ENCODE measurements at places on chromosomes 4 and X.

DNA sequence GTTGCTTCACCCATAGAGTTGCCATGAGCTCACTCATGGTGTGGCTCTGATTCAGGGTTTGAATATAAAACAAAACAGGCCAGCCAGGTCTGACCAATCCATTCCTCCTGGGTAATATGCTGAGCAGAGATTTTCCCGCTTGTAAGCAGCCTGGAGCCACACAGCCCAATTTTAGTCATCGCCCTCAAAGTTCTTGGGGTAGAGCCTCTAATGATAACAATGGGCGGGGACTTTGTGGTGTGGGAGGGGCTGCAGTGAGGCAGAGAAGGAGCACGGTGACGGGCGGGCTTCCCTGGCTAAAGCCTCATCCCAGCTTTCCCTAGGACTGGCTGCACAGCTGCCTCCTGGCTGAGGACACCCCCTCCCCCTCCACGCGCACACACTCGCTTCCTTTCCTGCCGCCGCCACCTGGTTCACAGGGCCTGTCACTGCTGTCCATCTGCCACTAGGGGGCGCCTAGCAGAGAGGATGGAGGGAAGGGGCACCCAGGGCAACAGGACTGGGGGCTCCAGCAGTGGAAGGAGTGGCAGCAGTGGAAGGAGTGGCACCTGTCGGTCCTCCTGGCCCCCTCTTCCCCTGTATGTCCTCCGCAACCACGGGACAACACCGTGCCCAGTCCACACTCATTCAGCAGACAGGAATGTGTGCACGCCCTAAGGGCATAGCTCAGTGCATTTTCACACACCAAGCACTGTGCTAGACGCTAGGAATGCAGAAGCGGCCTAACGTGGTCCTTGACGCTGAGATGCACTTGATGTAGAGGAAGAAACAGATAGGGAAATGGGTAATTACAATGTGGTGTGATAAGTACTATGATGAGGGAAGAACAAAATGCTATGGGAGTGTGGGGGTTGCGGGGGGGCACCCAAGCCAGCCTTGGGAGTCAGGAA, 26.8 kb downstream of the PRPS1 start:
- no peak for DNase-seq

- no peak for DNase-seq
Measured at GRCh38 chr4:185742766-185743165, 69.2 kb downstream of the SORBS2 start.

GRCh38 chrX:72358313-72358712, 52.6 kb upstream of the CITED1 start:
- DNase-seq, result peak; percentile 57

- DNase-seq, result no peak
Measured at GRCh38 chrX:10242026-10242425, 85.3 kb downstream of the CLCN4 start.

- DNase-seq, result no peak
Measured at GRCh38 chr4:7351014-7351413, 83.7 kb downstream of the PSAPL1 start.

- no peak for DNase-seq
Measured at GRCh38 chr4:180558427-180558826, 1684.8 kb upstream of the TENM3 start.

DNA sequence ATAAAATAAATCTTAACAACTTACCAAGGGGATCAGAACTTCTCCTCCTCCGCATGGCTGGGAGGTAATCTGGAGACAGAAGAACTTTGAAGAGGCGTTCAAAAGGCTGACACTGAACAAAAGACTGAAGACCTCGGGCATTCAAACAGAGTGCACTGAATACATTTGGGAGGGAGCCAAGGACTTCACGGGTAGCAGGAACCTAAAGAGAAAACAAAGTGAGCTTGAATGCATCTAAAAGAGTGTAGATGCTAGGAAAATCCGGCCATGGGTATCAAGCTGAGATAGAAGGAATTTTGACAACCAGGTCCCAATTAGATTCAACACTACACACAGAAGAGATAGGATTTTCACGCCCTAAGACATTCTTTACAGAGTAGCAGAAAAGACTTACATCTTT, 69.6 kb downstream of the HUWE1 start:
- no peak for DNase-seq

DNA sequence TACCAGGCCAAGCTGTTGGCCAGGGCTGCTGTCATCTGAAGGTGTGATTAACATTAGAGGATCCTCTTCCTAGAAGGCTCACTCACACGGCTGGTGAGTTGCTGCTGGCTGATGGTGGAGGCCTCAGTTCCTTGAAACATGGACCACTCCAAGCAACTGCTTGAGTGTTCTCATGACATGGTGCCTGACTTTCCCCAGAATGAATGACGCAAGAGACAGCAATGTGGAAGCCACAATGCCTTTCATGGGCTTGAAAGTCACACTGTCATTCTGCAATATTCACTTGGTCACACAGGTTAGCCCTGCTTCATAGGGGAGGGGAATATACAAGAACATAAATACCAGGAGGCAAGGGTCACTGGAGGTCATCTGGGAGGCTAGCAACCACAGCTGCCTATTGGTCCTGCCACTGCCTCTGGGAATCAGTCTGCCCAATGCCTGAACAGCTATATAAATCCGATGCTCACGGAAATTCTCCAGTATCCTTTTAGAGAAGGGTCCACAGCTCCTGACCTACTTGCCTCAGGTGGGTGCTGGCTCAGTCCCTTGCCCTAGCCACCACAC, 97.1 kb upstream of the MAML3 start:
- DNase-seq, result peak; percentile 9

DNA sequence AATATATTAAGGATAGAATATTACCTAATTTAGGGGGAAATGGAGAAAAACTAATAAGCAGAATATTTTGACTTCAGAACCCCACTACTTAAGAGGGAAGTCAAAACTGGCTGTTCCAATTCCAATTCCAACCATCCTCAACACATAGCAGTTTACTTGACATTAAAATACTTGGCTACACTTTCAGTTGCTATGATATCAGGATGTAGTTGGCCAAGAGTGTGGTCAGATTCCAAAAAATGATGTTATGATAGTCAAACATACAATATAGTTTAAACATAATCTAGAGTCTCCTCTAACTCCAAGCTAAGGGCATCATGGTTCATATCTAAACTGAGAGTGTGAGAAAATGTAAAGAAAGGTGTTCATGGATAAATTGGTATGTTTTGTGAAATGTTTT, 16.5 kb upstream of the SMIM14 start:
- no peak for DNase-seq

DNA sequence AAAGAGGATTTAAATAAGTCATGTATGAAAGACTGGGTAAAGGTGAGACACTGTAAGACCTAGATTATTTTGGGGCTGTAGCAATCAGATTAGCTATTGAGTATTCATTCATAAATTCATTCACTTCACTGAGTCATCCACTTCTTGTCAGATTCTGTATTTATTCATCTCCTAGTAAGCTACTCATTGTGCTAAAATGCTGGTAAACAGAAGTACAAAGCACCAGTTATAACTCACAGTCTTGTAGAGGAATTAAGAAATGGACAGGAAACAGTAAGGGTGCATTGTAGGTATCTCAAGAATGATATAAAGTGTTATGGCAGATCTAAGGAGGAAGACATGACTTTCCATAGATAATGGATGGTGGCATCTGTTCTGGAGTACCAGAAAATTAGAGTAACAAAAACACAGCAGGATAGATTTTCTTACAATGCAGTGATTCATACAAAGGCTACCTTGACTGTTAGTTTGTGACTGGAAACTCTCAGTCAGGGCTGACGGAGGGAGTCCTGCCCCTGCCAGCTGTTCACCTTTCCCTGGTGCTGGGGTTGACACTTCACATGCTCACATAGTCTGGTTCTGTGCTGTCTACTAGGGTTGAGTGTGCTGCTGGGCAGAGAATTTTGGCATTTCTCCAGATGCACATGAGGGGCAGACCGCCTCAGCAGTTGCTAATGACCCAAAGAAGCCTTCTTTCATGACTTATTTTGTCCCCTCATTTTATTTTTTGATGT, 26.5 kb upstream of the HAND2 start:
- no peak for DNase-seq

DNA sequence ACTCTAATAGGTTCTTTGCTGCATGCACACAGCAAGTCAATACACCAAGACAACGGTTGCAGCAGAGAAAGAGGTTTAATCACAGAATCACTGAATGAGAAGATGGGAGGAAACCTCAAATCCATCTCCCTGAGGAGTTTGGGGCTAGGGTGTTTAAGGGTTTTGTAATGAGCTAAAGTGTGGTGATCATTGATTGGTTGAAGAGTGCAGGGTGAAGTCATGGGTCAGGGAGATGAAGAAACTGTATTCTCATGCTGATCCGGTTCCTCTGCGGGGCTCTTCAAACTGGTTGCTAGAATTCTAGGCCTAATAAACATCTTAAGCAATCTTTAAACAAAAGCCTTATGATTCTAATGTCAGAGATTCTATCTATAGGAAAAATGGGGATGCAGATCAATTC, 432.5 kb upstream of the FAM47C start:
- DNase-seq, result no peak

DNA sequence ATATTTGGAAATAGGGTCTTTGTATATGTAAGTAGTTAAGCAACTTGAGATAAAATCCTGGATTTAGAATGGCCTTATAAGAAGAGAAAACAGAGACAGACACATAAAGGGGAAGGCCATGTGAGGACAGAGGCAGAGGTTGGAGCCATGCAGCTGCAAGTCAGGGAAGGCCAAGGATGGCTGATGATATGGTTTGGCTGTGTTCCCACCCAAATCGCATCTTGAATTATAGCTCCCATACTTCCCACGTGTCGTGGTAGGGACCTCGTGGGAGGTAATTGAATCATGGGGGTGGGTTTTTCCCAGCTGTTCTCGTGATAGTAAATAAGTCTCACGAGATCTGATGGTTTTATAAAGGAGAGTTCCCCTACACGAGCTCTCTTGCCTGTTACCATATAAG, 76.3 kb downstream of the STK32B start:
- DNase-seq, result no peak

- DNase-seq, result peak; percentile 78
Measured at GRCh38 chr4:123452616-123453015, 56.0 kb downstream of the SPRY1 start.

DNA sequence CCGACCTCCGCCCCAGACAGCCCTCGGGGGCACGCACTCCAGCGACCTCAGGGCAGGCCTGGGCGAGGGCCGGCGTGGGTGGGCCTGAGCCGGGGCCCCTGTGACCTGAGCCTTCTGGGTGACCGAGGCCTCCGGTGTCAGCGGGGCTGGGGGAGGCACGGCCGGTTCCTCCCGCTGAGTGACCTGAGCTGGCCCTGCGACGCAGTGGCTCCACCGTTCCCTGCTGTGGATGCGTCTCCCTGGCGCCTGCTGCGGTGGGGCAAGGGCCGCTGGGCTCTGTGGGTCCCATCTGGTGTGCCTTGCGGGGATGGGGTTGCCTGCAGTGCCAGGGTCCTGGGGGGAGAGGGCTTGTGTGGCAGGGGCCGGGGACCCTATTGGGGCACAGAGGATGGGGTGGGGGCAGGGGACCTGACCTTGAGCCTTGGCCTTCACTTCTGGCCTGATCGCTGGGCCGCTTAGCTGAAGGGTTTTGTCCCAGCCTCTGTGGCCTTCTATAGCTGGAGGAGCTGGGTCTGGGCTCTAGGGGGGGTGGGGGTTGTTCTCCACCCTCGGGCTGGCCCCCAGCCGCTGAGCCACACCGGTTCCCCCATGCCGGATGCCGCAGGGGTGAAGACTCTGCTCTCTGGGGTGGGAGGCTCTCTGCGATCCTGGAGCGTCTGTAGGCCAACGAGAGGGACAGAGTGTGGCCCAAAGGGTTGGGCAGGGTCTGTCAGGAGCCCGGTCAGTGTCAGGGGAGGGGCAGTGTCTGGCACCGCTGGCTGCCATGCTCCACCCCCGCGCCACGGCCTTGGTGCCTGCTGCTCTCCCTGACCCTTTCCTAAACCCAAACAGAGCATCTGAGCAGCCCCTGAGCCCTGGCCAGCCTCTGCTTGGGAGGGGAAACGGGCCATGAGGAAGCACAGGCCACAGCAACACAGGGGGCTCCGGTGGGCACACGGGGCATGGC, 2.3 kb downstream of the NAT8L start:
- DNase-seq, result no peak

- DNase-seq, result no peak
Measured at GRCh38 chr4:7679406-7680040, 244.8 kb upstream of the PSAPL1 start.

- DNase-seq, result no peak
Measured at GRCh38 chr4:30005995-30006394, 714.2 kb upstream of the PCDH7 start.

GRCh38 chr4:122331195-122331594, 47.6 kb upstream of the ADAD1 start:
- no peak for DNase-seq

DNA sequence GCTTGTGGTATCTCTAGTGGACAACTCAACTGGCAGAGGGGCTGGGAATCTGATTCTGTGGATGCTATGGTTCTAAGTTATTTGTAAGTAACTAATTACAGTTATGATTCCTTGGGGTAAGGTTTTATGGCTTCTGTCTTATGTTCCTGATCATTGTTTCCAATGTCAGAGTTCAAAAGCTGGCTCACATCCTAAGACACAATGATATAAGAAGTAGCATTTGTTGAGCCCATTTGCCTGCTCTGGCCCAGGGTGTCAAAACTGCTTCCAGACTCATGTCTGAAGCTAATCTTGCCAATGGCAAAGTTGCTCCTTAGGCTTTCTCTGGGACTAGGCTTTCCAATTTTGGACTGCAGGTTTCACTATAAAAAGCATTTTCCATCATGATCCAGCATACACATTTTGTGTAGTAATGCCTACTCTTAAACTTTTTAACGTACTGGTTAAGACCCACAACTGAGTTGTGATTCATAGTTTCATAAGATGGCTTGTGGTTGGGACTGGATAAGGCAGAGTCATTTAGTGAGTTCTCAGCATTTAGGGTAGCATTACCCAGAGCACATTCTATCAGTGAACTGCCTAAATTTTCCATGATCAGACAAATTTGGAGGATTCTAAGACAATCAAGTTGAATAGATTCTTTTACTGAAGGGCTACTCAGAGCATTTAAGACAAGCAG, 50.0 kb downstream of the CCNI start:
- DNase-seq, result no peak

Measured in RKO (cell line).